SK-N-SH treated with all-trans-retinoic acid at 6 μM for 48 hours (cell line): ENCODE measurements at places on chromosomes 12 and 14.

- peak; percentile 32 for ATAC-seq
These were observed 1.3 kb downstream of the GPR137C start for GRCh38 chr14:52553671-52554575.

DNA sequence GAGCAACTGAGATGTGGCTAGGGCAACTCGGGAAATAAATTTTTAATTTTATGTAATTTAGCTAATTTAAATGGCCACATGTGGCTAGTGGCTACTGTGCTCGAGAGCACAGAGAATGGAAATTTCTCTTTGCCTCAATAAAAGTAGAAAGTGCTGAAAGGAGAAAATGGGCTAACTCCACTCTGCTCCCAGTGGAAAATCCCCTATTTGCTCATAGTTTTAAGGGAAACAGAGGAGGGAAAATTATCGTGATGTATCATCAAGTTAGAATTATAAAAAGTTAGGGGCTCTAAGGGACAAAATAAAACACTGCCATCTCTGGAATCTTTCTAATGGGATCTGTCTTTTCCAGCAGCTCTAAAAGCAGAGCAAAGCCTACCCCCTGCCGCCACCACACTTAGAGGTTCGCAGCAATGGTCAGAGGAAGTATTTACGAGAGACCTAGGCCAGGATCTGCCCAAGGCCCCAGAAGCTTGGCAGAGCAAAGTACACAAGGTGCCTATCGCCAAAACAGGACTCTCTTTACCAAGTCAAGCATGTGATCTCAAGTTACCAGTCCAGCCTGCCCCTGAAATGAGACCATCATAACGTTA lies 220.7 kb downstream of the PPM1H start:
- no peak for ATAC-seq

- ATAC-seq = peak; percentile 99
These were observed 319.4 kb downstream of the KCNC2 start for GRCh38 chr12:74890237-74890599.

DNA sequence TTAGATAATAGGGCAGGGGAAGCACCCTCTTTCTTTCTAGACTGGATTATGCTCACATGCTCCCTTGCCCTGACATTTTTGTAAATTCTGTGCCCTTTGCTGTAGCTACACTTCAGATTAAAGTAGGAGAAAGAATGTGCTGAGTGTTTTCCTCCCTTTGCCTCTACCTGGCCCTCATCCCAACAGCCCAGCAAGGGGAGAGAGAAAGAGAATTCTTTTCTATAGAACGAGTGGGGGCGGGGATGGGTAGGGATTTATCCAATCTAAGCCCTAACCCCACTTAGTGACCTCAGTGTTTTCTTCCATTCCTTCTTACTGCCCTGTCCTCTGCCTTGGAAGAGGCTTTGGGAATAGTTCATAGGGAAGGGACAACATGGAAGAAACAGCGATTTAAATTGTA lies 13.5 kb downstream of the GPR84 start:
- no peak for ATAC-seq

GRCh38 chr14:32692441-32692840 lies 246.2 kb upstream of the NPAS3 start:
- no peak for ATAC-seq

DNA sequence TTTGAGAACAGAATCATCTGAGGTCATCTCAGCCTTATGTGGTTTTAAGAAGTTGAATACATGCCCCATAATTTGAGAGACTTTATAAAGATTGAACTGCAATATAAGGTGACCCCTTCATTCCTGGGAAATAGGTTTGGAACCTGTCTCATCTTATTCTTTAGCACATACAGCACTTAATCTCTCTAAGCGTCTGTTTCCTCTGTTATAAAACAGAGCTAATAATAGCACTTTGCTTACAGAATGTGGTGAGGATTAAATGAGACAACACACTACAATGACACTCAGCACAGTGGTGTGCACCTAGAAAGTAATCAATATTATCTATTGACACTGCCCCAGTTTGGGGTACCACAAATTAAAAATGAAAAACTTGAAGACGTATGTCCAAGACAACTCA lies 102.1 kb downstream of the DUSP6 start:
- ATAC-seq = no peak
